ENCODE measurements at places on chromosomes 1 and 21. TPM values are rescaled to one million over a fixed set of nuclear protein-coding genes. Genes with fewer than 3 reads are reported as not detected.

The OR10J1 gene
- polyA plus RNA-seq = not detected

DNA sequence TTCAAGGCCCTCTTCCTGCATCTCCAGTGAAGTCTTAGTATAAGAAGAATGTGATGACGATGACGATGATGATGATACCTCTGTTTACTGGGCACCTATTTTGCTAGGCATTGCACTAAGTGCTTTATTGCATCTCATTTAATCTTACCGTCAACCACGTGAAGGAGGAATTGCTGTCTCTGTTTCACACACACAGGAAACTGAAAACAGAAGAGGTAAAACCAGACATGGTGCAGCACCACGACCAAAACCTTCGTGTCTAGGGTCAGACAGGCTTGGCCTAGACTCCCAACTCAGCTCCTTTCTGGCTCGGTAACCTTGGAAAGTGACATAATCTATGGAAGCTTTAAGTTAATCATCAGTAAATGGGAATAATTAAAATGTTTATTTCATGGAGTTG lies 20.7 kb upstream of the KCNA2 start:
- H3K4me1 ChIP-seq = peaks cover 18% of the 10 kb centered on the region
- H3K4me3 ChIP-seq = no peak overlapping the region
- H3K27ac ChIP-seq = no peak overlapping the region
- no peaks in the 10 kb centered on the region for H3K36me3 ChIP-seq
- no peak for DNase-seq

The AMY1C gene
- polyA plus RNA-seq = not detected

The DRAM2 gene
- polyA plus RNA-seq = 69.3 TPM

DNA sequence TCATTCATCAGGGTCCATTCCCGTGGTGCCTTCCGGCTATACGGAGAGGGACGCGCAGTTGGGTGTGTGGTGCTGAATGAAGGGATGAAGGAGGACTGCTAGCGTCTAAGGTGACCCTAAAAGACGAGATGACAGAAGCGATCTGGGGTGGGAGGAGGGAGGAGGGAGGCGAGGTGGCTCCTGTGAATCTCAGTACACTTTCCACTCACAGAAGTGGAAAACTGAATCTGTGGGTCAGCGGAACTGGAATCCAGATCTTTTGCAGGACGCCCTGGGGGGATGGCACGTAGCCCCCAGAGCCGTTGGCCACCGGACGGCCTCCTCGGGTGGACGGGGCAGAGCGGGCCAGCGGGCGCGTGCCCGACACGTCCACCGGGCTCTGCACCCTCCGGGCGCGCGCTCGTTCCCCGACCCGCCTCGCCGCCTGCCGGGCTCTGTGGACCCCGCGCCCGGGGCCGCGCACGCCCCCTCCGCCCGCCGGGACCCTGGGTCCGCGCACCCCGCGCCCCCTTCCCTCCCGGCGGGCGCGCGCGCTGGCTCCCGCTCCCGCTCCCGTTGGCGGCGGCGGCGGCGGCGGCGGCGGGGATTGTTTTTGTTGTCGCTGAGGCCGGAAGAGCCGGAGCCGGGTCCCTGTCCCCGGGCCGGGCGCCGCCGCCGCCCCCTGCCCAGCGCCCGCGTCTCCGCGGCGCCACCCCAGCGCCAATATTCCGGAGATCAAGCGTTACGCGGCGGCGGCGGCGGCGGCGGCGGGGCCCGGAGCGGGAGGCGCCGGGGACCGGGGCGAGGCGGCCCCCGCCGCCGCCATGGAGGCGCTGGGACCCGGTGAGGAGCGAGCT lies at the start of gene AGO4:
Gene AGO4, plus strand, starts transcription at position 403 of the 836 bp plus-strand sequence. Its CDS starts 401 bp downstream, at position 804.
- DNase-seq = peak; percentile 60
- H3K36me3 ChIP-seq = no peaks in the 10 kb centered on the region
- peak within 1 kb of the TSS; percentile 64 for H3K27ac ChIP-seq

GRCh38 chr21:36630485-36631206 lies 68.3 kb upstream of the SIM2 start:
- H3K36me3 ChIP-seq = no peaks in the 10 kb centered on the region
- H3K27ac ChIP-seq = no peak overlapping the region
- no peaks in the 10 kb centered on the region for H3K4me1 ChIP-seq
- no peaks in the 10 kb centered on the region for H3K27me3 ChIP-seq

DNA sequence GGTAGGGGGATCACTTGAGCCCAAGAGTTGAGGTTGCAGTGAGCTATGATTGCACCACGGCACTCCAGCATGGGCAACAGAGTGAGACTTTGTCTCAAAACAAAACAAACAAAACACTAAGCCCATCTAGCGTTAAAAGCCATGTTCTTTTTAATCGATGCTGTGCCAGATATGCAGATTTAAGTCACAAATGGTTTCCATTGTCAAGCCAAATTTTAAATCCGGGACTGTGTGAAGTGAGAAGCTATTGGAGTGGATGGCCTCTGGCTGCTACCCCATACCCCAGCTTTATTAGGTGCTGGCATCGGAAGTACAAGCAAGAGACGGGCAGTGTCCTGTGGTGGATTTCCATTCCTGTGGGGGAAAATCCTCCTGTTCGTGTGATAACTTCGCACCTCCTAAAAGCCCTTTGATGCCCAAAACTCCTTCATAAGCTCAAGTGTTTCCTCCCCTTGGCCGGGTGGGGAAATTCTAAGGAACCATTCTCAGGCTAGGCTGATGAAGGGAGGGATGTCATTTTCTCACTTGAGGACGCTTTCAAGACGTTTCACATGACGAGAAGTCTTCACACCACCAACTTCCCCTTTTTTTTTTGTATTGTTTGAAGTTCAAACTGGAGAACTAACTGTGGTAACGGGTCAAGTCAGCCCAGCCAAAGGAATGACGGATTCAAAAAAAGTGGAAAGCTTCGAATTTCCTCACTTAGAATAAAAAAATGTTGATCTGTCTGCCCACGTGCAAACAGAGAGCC lies 140.8 kb downstream of the KAZN start:
- DNase-seq = no peak
- H3K36me3 ChIP-seq = no peaks in the 10 kb centered on the region
- no peak overlapping the region for H3K27ac ChIP-seq
- no peaks in the 10 kb centered on the region for H3K4me1 ChIP-seq
- H3K27me3 ChIP-seq = peaks cover 6% of the 10 kb centered on the region

The MMEL1 gene
- polyA plus RNA-seq = 6.8 TPM

The SPATA21 gene
- not detected for polyA plus RNA-seq

The NUF2 gene
- polyA plus RNA-seq = 0.99 TPM

The KCNK2 gene
- polyA plus RNA-seq = not detected

The TTC22 gene
- polyA plus RNA-seq = 5.6 TPM

- no peaks in the 10 kb centered on the region for H3K36me3 ChIP-seq
- H3K27me3 ChIP-seq = no peaks in the 10 kb centered on the region
- no peak for DNase-seq
- no peak overlapping the region for H3K27ac ChIP-seq
- H3K4me1 ChIP-seq = no peaks in the 10 kb centered on the region
These were observed 240.0 kb downstream of the DYRK1A start for GRCh38 chr21:37606549-37606948.

The LMX1A gene
- not detected for polyA plus RNA-seq

DNA sequence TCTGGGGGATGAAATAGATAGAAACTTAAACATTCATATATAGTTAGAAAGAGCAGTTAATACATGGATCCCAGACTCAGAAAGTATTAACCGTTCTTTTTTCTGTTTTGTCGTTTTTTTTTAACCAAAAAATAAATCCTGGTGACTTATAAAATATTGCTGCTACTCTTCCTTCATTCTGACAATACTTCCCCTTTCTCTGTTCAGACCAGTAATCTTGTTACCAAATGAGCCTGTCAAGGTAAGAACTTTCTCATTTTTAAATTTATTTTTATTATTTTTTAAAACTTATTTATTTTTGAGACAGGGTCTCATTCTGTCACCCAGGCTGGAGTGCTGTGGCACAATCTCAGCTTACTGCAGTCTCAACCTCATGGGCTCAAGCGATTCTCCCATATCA lies 13.7 kb downstream of the PTPN22 start:
- H3K36me3 ChIP-seq = peaks cover 17% of the 10 kb centered on the region
- no peak overlapping the region for H3K4me3 ChIP-seq
- H3K4me1 ChIP-seq = peaks cover 20% of the 10 kb centered on the region
- no peak overlapping the region for H3K27ac ChIP-seq

DNA sequence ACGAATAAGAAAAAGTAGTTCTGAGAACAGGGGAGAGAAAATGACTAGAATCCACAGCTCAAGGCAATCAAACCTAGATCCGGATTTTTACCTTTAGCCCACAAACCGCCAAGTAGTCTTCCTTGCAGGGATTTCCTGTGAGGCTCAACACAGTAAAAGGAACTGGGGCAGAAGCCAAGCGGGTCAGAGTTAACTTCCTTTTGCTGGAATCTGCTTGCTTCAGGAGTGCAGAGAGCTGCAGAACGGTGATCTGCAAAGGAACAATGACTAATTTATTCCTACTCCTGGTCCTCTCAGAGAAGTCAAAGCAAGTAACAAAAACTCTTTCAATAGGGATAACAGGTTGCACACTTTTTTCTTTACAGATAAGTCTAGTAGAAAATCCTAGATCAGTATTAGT lies 53.4 kb downstream of the UBR4 start:
- no peak overlapping the region for H3K4me3 ChIP-seq
- H3K27me3 ChIP-seq = no peaks in the 10 kb centered on the region
- H3K27ac ChIP-seq = no peak overlapping the region
- no peak for DNase-seq
- H3K36me3 ChIP-seq = peaks cover 95% of the 10 kb centered on the region

DNA sequence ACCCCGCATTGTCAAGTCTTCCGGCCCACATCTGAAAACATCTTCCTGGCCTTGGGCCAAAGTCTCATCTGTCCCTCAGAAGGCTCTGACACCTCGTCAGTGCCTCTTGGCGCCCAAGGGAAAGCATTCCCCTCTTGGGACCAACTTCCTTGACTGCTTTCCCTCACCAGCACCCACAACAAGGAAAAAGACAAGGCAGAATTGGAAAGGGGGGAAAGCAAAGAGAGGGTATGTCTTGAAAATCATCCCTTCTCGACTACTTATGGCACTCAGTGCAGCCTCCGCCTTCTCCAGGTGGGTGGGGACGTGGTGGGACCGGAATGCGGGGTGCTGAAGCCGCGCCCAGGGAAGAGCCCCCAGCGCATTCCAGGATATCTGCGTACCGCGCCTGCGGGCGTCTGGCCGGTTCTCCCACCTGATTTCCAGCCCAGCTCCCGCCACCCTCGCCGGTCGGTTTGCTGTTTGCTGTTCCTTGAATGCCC lies 554 bp upstream of the SLC39A1 start:
- no peak for DNase-seq
- H3K4me3 ChIP-seq = peak overlapping the region; percentile 83
- peaks cover 45% of the 10 kb centered on the region for H3K4me1 ChIP-seq
- H3K36me3 ChIP-seq = no peaks in the 10 kb centered on the region
- H3K27me3 ChIP-seq = no peaks in the 10 kb centered on the region

The TMIGD3 gene
- polyA plus RNA-seq = not detected

The XCL1 gene
- polyA plus RNA-seq = 30.3 TPM

DNA sequence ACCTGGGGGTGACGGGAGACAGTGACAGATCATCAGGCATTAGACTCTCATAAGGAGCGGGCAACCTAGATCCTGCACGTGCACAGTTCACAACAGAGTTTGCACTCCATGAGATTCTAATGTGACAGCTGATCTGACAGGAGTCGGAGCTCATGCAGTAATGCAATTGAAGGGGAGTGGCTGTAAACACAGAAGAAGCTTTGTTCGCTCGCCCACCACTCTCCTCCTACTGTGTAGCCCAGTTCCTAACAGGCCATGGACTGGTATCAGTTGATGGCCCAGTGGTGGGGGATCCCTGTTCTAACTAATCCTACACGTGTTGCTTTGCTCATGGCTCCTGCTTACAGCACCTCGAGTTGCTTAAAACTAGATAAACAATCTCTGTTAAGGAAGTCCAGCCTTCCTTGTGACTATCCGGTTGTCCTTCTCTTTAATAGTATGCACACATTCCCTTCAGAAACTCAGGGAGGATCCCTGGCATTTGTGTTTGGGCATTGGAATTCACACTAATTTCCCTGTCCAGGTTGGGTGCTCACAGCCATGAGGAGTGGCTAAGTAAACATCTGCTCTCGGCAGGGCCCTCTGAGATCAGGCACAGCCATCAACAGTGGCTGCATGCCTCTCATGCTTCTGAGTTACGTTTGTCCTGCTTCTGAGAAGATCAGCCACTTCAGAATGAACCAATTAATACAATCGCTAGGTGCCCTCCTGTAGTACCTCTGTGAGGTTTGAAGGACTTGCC lies 21.1 kb upstream of the F3 start:
- no peaks in the 10 kb centered on the region for H3K36me3 ChIP-seq
- no peak for DNase-seq
- H3K27me3 ChIP-seq = no peaks in the 10 kb centered on the region
- H3K4me1 ChIP-seq = no peaks in the 10 kb centered on the region
- H3K4me3 ChIP-seq = no peak overlapping the region

DNA sequence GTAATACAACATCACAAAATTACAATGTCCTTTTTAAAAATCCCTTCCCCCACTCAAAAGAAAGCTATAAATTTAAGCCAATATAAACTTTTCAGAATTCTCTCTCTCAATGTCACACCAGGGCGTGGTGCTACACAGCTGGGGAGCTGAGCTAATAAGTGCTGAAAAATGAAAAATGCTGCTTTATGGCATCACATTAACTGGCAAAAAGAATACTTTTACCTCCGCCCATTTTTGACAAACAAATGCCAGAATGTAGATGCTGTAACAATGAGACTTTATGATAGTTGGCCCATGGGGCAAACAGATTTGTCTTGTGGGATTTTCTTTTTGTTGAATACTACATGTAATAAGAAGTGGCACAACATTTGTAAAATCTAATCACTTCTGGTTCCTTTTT lies 12.7 kb upstream of the LYPLAL1 start:
- no peak overlapping the region for H3K27ac ChIP-seq
- no peak overlapping the region for H3K4me3 ChIP-seq
- H3K4me1 ChIP-seq = no peaks in the 10 kb centered on the region
- no peaks in the 10 kb centered on the region for H3K27me3 ChIP-seq
- no peaks in the 10 kb centered on the region for H3K36me3 ChIP-seq

DNA sequence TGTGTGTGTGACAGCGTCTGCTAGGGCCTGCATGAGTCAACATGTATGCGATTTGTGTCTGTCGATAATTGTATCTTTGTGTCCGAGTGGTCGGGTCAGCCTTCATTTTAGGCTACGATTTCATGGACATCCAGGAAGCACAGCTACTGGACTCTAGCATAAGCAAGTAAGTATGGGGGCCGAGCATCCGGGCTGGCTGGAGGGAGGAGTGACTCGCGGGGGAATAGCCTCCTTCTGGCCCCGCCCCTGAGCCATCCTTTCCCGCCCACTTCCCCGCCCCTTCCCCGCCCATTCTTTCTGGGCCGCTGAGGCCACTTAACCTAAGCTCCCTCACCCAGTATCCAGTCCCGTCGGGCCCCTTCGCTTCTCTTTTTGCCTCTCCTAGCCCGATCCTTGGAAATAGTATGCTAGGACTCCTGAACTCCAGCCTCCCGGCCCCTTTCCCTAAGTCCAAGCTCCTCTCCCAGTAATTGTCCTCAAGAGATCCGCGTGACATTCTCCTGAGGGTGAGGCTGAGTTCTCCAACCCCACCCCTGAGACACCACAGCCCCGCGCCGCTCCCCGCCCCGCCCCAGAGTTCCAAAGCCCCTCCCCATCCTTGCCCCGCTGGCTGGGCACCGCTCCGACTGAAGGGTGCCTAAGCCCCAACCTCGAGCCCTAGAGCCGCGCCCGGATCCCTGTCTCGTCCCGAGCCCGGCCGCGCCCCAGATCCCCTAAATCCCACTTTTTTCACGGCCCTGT lies 1.2 kb downstream of the MAP3K6 start:
- no peaks in the 10 kb centered on the region for H3K36me3 ChIP-seq
- peaks cover 19% of the 10 kb centered on the region for H3K4me1 ChIP-seq
- DNase-seq = peak; percentile 63
- no peaks in the 10 kb centered on the region for H3K27me3 ChIP-seq
- H3K4me3 ChIP-seq = peak overlapping the region; percentile 62
